ENCODE measurements at places on chromosomes 5 and 9.

- no peak for DNase-seq
Measured at GRCh38 chr9:129401623-129402370, 219.1 kb downstream of the C9orf50 start.

GRCh38 chr9:72322678-72323077 lies 42.3 kb downstream of the ZFAND5 start:
- DNase-seq: no peak

GRCh38 chr5:56987171-56987570 lies 35.2 kb upstream of the MIER3 start:
- no peak for DNase-seq

GRCh38 chr5:131999441-132000240 lies 11.8 kb downstream of the ACSL6 start:
- no peak for DNase-seq

- DNase-seq: no peak
Measured at GRCh38 chr5:8188874-8189565, 320.1 kb downstream of the MTRR start.

DNA sequence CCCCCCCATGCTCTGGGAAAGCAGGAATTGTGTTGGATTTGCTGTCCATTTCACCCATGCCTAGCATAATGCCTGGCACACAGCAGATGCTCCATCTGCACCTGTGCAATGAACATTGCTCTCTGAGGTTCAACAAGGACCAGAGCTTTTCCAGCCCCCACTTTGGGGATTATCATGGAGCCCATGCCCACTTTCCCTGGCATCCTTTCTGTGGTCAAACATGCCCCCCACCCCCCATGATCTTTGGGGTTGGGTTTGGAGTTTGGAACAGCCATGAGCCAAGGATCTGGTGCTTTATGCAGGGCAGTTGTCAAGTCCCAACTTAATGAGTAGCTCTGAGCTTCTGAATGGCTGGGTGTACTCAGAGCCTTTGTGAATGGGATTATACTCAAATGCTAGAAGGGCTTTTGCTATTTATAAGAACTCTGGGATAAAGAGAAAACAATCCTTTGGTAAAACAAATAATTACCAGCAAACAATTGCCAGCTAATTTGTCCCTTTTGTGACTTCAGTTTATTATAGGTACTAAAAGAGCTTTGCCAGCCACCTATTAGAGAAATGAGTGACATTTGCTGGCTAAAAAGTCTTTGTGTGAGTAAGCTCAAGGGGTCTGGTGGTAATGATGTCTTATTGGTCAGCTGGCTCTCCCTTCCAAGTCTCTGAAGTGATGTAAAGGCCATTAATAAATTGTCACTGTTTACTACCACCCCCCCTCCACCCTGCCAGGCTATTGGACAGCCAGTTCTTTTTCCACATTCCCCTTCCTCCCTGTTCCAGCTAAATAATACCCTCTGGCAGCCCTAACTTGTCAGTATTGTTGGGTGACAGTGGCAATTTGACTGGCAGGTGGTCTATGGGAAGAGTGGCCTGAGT lies 182.3 kb downstream of the MACROH2A1 start:
- no peak for DNase-seq

DNA sequence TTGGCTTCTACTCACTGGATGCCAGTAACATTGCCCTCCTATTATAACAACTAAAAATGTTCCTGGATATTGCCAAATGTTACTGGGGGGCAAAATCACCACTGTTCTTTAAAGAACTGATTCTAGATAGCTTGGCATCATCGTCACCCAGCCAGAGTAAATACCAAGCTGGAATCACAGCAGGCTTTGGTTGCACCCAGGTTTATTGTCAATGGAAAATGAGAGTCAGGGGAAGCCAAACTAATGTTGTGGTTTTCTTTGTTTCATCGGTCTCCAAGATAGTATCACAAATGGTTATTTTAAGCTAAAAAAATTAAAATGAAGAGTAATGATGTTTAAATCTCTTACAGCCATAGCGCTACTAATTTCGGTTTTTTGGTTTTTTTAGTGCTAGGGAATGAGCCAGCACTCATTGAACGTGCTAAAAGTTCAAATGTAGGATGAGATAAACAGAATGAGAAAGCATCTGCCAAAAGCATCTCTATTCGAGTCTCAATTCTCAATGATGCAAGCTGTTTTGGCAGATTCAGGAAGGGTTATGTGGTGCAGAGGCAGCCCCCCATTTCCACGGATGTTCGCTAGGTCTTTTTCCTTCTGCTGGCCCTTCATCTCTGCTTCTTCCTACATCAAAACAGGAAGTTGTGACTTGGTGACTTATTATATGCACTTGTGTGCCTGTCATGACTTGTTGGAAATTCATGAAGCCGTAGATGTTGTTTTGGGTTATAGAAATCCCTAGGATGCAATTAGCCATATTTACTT lies 558.0 kb downstream of the EBF1 start:
- DNase-seq: no peak

GRCh38 chr9:71233646-71234045 lies 112.2 kb upstream of the TRPM3 start:
- DNase-seq: no peak

DNA sequence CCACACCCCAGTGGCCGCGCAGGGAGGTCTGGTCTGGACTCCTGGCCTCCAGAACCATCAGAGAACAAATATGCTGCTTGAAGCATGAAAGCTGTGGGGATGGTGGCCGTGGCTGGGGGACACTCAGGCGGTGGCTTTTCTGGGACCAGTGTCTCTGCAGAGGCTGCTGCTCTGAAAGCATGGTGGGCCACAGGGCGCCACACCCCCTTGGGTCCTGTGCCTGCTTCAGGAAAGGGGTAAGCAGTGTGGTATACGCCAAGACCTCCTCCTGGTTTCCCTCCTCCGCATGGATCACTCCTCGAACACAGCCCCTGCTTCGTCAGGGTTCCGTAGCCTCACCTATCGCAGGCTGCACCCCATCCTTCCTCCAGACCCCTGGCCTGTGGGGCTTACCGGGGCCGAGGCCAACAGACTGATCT lies 19.7 kb upstream of the TERT start:
- no peak for DNase-seq

GRCh38 chr5:1751026-1751863 lies 48.4 kb downstream of the MRPL36 start:
- no peak for DNase-seq

- DNase-seq: no peak
Measured at GRCh38 chr9:101527066-101527465, 6.6 kb upstream of the RNF20 start.

DNA sequence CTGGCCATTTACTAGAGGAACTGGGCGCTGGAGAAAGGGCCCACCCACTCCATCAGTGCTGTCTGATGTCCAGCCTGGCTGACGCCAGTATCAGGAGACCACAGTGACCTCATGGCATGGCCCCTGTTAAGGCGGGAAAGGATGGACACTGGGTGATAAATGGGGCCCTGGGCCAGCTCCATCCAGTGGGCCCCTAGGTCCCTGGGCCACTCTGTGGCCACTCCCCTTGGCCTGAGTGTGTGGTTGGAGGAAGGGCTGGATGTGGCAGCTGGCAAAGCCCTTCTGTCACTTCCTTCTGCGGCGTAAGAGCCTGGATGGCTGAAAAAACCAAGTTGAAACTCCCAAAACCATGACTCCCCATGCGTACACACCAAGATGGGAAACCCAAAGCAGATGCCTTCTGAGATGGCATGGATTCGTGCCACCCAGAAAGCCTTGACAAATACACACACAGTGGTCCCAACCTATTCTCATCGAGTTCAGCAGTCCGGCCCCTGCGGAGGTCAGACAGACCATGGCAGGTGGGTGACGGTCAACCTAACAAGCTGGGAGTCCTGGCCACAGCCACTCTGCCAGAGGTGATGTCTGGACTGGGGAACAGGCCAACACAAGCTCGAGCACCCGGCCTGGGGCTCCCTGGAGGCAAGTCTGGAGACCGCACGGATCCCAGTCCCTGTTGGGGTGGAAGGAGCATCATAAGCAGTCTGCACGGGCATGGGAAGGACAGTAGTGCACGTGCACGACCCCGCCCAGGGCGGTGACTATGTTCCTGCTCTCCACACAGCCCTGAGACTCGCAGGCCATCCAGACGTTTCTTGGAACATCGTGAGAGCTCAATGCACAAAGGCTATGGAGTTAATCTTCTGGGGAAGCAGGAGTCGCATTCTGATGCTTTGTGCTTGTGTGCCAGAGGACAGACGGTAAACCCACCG lies 45.2 kb upstream of the NOTCH1 start:
- no peak for DNase-seq

DNA sequence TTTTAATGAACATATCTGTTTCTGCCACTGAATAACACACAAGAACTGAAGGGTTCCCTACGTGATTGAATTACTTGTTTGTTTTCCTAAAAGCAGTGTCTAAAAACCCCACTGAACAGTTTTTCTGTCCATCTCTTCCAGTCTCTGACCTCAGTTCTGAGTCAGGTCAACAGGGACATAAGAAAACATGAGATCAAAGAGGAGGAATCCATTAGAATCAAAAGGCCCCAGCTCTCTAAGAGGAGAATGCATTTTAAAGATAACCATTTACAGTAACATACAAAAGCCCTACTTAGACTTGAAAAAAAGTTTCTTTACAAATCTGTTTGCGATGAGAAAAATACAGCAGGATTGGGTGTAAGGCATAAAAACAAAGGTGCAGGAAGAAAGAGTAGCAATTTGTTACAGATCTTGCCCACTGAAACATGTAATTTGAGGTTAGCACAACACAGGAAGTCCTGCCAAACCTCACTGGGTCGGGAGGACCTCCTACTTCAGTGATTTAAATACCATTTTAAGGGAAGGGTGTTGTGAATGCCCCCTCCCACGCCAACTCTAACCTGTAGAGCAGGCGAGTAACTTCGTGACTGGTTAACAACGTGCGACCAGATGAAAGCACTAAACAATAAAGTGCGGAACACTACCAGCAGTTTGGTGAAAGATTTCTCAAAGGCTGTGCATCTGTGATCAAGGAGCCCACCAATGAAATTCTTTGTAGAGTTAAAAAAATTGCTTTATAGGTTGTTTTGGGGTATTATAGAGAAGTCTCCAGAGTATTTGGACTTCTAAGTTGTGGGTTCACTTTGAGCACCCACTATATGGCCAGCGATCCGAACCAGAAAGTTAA lies 1.3 kb downstream of the QSOX2 start:
- DNase-seq: peak; percentile 32

- no peak for DNase-seq
Measured at GRCh38 chr9:88041447-88041846, 67.1 kb upstream of the CDK20 start.

GRCh38 chr5:56615361-56616153 lies 199.8 kb upstream of the MAP3K1 start:
- DNase-seq: no peak

DNA sequence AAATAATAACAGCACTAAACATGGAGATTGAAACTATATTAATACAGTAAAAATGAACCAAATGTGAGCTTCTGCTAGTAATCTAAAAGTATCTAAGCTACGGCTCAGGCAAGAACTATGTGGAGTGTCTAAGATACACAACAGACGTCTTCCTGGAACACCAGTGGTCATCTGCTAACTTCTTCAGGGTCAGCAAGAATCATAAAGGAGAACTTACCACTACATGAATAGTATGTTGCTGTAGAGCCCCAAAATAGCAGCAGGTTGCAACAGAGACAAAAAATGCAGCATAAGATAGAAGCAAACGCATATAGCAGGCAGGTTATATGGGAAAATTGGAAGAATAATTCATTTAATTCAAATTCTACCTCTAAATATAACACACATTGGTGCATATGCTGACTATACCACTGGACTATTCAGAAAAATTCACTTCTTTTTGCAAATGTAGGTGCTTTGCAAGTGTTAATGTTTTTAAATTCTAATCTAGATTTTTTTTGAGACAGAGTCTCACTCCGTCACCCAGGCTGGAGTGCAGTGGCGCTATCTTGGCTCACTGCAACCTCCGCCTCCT lies 27.1 kb downstream of the DCTN4 start:
- DNase-seq: no peak

- DNase-seq: no peak
Measured at GRCh38 chr9:82140471-82140870, 151.9 kb downstream of the SPATA31D1 start.

DNA sequence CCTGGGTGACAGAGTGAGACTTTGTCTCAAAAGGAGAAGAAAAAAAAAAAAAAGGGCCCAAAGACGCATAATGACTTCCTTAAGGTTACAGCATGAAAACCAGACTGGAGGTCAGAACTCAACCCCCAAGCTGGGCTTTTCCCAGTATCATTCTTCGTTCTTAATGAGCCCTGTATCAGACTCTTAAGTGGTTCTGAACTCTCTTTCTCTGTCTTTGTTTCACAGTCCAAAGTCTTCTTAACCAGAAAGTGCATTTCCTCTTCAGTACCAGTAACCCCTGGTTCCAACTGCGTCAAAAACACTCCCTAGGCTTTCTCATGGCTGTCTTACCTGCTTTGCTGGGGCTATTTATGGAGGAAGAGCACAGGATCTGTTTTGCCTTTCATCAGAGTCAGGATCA lies 38.4 kb upstream of the SHB start:
- DNase-seq: no peak

- no peak for DNase-seq
Measured at GRCh38 chr9:16010221-16010620, 457.4 kb downstream of the CCDC171 start.

DNA sequence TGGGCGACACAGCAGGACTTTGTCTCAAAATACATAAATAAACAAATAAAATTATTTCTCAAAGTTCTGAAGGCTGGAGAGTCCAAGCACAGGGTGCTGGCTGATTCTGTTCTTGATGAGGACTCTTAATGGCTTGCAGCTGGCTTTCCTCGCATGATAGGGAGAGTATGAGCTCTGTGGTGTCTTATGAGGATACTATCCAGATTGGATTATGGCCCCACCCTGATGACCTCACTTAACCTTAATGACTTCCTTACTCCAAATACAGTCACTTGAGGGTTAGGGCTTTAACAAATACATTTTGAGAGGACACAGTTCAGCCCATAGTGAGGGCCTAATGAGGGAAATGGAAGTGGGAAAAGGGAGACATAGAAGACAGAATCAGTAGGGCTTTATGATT lies 87.7 kb downstream of the FOCAD start:
- DNase-seq: no peak

GRCh38 chr5:170283296-170283695 lies 14.3 kb downstream of the LCP2 start:
- DNase-seq: no peak

GRCh38 chr5:175166026-175166425 lies 278.0 kb downstream of the DRD1 start:
- DNase-seq: no peak

- DNase-seq: no peak
Measured at GRCh38 chr5:143673676-143674468, 138.1 kb upstream of the HMHB1 start.

GRCh38 chr5:156947925-156948324 lies 15.1 kb downstream of the TIMD4 start:
- no peak for DNase-seq

Measured in CD4-positive, alpha-beta T cell treated with Interleukin-17A for 4 hours (primary cell).